ENCODE measurements at places on chromosomes 4 and X. TPM values are rescaled to one million over a fixed set of nuclear protein-coding genes. Genes with fewer than 3 reads are reported as not detected.
A peak's percentile ranks its signal among the peaks of the same experiment; 100 is the strongest.

DNA sequence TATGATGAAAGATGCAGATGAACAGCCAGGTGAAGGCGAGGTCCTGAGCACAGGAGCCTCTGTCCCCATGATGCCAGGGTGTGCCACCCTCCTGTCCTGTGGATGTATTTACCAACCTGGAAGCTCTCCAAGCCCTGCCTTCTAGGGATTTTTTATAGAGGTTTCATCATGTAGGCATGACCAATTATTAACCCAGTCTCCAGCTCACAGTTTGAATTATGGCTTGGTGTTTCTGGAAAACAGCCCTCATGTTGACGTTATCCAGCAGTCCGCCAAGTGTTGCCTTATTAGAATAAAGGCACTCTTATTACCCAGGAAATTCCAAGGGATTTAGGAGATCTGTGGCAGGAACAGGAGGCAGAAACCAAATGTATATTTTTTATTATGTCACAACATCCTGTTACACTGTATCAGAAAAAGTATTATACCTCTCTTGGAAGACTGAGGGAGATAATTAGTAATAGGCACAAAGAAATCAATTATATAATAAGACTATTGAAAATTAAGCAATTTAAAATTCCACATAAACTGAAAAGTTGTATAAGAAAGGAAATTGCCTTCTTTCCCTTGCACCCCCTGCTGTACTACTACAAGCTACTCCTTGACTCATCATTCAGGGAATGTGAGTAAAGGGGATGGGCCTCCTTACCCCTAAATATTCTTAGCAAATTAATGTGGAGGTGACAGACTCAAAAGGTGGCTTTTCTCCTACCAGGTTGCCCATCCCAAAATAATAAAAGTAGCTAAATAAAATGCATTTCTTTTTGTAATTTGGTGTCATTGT is 129.6 kb downstream of the ZNF330 start:
- peak; percentile 87 for DNase-seq

DNA sequence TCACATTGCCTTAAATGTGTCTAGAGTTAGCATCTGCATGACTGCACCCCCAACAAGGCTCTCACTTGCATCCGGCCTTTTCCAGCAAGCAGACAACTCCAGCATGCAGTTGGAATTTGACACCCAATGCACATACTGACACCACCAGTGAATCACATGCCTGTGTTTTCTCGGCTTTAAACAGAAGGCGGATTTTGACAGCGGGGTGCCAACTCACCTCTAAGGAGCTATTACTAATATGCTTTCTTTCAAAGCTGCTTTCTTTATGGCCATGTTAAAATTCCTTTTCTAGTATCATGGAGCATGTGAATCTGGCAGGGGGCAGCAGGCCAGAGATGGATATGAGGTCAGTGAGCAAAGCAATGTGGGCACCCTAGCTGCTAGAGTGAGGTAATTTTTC is 78.0 kb upstream of the CLNK start:
- no peak for DNase-seq

- DNase-seq: no peak
Observed at GRCh38 chrX:18389966-18390365, 35.4 kb upstream of the CDKL5 start.

GRCh38 chr4:170047771-170048354 is 21.7 kb upstream of the MFAP3L start:
- DNase-seq: peak; percentile 66

DNA sequence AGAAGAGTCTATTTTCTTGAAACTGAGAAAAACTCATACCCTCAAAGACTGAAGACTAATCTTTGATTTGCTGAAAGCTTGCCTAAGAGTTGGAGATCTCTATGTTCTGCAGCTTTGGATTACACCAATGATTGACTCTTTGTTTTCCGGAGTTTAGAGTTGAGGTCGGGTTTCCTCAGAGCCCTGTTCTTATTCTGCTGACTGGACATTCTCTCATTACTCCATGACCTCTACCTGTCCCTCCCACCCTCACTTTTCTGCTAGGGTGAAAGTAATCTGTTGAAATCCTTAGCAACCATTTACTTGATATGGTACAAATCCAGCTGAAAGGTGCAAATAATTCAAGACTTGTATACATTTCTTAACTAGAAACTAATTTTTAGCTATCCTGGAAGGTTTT is 421.5 kb upstream of the FRG1 start:
- no peak for DNase-seq

GRCh38 chr4:186806679-186807421 is 83.2 kb upstream of the FAT1 start:
- DNase-seq: no peak

The DCAF12L2 gene
- 0.46 TPM for total RNA-seq

GRCh38 chr4:87030124-87030523 is 95.3 kb downstream of the AFF1 start:
- DNase-seq: no peak

The BEX5 gene
- total RNA-seq: 41.1 TPM

DNA sequence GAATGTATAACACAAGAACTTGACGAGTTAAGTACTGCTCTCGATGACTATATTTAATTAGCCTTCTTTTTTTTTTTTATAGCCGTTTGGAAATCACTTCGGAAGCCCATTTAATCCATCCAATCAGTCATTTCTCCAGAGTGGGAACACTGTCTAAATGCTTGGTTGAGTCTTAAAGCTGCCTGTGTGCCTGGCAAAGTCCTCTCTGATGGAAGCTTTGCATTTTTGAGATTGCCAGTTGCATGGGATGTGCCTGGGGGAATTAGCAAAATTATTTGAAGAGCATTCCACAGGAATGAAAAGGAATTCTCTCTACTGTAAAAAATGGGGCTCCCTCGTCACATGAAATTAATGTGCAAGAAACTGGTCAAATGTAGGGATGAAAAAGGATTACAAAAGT is 398.8 kb upstream of the RPS6KA3 start:
- no peak for DNase-seq

The LDB2 gene
- total RNA-seq: 16.9 TPM

Data from mucosa of gallbladder (tissue), 1 donor.